DMS79 (cell line): ENCODE measurements at places on chromosomes 13 and 19.

- DNase-seq, result no peak
These were observed 2.7 kb upstream of the HNRNPL start for GRCh38 chr19:38852231-38853044.

- peak; percentile 8 for DNase-seq
These were observed 54.3 kb downstream of the MTMR6 start for GRCh38 chr13:25232937-25233515.

DNA sequence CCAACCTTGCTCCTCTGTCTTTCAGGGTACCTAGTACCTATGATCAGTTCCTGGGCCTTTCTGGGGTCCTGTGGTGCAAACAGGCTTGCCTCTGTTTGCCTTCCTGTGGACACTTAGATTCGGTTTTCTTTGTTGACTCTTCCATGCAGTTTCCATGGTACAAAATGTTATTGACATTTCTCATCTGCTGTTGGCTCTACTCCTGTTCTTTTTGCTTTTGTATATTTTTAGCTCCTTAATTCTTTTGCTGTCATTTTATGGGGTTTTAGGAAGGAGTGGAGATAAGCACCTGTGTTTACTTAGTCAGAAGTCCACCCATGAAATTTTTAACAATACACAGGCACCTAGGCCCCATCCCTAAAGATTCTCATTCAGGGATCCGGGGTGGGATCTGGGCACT is 20.5 kb upstream of the CNMD start:
- peak; percentile 49 for DNase-seq

GRCh38 chr13:30697177-30697953 is 38.0 kb upstream of the ALOX5AP start:
- no peak for DNase-seq

DNA sequence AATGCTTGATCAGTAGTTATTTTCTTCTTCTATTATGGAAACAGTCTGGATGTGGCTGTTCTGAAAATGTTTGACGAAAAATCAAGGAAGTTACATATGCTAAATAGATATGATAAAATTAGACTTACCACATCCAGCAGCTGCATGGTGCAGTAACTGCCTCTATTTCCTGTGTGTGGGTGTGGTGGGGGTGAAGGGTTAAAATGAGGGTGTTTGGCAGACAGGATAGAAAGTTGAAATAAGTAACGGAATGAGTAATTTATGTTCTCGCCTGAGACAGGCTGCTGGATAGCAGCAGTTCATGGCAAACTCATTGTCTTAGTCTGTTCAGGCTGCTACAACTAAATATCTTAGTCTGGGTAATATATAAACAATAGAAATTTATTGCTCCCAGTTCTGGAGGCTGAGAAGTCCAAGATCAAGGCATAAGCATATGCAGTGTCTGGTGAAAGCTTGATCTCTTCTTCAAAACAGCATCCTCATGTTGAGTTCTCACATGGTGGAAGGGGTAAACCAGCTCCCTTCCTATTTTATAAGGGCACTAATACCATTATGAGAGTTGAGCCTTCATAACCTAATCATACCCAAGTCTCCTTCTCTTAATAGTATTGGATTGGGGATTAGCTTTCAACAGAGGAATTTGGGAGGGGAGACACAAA is 1248.9 kb downstream of the SLITRK5 start:
- DNase-seq, result no peak

DNA sequence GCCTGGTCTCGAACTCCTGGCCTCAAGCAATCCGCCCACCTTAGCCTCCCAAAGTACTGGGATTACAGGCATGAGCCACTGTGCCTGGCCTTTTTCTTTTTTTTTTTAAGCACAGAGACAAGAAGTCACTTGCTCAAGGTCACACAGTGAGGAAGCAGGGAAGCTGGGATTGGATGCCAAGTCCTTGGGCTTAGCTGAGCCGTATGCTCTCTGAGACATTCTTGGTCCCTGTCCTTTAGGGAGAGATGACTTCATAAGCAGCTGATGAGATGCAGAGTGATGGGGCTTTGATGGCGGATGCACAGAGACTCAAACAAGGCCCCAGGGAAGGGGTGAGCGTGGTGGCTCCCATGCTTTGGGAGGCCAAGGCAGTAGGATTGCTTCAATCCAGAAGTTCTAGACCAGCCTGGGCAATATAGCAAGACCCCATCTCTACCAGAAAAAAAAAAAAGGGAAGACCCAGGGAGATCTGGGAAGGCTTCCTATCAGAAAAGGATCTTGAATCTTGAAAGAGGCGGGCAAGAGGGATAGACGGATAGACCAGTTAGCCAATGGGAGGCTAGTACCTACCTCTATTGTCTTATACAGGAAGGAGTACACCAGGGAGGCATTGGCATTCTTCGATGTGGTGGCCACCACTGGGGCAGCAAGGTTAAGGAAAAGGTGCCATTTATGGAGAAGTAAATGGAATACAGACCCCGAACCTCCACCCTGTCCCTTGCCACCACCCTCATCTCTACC is 3.9 kb downstream of the AP1M2 start:
- DNase-seq, result no peak

- no peak for DNase-seq
These were observed 415.0 kb upstream of the SPRY2 start for GRCh38 chr13:80755910-80756309.

DNA sequence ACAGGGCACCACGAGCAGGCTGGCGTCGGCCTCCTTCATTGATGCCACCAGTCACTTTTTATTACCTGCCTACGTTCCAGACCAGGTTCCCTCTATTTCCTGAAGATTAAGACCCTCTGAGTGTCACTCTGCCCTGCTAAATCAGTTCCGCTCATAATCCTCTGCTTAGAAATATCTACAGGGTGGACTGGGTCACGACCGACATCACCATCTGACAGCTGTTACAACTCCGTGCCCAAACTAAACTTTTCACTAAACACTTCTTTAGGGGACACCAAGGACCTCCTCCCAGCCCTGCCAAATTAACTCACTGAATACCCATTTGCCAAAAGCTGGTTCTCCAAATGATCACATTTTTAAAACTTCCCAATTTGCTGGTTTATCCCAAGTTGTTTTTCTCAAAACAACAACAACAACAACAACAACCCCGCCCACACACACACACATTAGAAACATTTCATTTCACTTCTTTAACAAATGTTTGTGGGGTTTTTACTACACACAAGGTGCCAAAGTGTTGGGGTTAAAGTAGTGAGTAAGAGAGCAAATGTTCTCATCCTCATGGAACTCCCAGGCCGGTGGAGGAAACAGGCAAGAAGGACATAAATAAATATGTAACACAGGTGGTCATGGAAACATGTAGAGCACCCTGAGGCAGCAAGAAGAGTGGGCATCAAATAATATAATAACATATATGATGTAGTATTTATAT is 72.0 kb upstream of the PEG3 start:
- no peak for DNase-seq

DNA sequence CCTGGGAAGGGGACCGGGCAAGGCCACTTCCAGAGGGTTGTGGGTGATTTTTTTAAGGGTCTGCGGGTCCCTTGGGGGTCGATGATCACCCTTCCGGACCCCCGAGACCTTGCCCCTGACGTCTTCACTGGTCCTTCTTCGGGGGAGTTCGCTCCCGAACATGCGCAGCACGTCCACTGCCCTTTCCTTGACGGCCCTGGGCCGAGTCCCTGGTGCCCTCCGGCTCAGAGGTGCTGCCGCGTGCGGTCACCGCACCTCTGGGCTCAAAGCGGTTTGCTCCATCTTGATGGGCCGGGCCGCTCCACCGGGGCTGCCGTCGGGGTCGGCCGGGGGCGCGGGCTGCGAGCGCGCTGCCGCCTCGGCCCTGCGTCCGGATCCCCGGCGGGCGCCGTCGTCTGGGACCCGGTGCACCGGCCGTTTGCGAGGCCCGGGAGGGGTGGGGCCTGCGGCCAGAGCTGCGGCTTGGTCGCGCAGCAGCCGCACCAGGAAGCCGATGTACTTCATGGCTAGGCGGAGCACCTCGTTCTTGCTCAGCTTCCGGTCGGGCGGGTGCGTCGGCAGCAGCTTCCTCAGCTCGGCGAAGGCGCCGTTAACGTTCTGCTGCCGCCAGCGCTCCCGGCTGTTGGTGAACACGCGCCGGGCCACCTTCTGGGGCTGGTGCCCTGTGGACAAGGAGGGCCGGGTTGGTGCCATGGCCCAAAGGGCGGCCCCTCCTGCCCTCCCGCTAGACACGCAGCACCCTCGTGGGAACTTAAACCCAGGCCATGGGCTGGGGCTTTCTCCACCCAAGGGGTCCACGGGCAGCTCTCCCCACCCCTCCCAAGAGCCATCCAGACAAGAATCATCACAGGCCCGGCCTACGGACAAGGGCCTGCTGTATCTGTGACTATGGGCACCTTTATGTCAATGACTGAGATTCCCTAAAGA is 3.3 kb downstream of the LYL1 start:
- DNase-seq, result no peak

- DNase-seq, result no peak
These were observed 4.6 kb downstream of the MIDN start for GRCh38 chr19:1252821-1253513.

DNA sequence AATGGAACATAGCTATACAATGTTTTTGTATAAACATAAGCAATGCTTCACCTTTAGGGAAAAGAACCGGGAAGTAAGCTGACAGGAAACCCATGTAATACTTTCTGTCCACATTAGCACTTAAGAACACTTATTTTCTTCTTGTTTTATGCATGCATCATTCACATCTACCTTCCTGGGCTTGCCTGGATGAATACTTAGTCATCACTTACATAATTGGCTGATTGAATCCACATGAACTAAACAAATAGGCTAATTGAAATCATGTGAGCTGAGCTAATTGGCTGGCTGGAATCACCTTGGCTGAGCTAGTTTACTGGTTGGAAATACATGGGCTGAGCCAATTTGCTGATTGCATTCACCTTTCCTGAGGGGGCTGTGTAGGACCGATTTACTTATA is 78.8 kb downstream of the ZNF726 start:
- DNase-seq, result no peak
